NCI-H774 (cell line): ENCODE measurements at places on chromosomes 5 and 9.
A peak's percentile ranks its signal among the peaks of the same experiment; 100 is the strongest.

- DNase-seq = no peak
These were observed 154.1 kb downstream of the FAM114A2 start for GRCh38 chr5:153884612-153884957.

DNA sequence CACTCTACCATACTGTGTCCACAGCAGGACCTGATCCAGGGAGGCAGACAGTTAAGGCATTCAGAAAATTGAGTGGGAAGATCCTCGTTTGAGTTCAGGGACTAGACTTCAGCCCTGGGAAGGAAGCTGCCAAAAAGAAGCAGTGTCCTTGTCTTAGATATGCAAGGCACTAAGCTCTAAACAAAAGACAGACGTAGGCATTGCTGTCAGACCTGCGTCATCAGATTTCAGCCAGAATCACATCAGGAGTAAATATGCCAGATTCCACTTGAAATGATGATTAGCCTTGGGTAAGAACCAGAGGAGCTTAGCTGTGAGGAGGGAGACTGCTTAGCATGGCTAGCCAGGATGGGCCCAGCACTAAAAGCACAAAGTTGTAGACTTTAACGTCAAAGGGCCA is 56.7 kb downstream of the MAMDC2 start:
- no peak for DNase-seq

DNA sequence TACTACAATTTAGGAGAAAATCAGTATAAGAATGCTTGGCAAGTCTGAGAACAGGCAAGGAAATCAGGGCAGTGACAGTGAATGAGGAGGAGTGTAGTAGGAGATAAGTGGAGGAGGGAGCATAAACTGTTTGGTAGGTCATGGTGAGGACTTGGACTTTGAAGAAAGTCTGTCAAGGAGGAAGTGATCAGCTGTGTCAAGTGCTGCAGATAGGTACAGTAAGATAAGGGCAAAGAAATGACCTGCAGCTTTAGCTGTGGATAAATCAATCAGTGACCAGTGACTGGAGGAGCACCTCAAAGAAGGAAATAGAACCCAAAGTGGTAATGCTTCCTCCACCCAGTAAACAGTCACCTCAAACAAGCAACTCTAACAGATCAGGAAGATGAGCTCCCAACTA is 106.3 kb downstream of the RAPGEF6 start:
- DNase-seq = no peak

- DNase-seq = no peak
These were observed 1522.9 kb upstream of the WWC1 start for GRCh38 chr5:166768536-166768935.

GRCh38 chr9:37574241-37574721 is 1.9 kb downstream of the FBXO10 start:
- DNase-seq = no peak

- DNase-seq = no peak
These were observed 47.9 kb upstream of the CTSL start for GRCh38 chr9:87677776-87678587.

DNA sequence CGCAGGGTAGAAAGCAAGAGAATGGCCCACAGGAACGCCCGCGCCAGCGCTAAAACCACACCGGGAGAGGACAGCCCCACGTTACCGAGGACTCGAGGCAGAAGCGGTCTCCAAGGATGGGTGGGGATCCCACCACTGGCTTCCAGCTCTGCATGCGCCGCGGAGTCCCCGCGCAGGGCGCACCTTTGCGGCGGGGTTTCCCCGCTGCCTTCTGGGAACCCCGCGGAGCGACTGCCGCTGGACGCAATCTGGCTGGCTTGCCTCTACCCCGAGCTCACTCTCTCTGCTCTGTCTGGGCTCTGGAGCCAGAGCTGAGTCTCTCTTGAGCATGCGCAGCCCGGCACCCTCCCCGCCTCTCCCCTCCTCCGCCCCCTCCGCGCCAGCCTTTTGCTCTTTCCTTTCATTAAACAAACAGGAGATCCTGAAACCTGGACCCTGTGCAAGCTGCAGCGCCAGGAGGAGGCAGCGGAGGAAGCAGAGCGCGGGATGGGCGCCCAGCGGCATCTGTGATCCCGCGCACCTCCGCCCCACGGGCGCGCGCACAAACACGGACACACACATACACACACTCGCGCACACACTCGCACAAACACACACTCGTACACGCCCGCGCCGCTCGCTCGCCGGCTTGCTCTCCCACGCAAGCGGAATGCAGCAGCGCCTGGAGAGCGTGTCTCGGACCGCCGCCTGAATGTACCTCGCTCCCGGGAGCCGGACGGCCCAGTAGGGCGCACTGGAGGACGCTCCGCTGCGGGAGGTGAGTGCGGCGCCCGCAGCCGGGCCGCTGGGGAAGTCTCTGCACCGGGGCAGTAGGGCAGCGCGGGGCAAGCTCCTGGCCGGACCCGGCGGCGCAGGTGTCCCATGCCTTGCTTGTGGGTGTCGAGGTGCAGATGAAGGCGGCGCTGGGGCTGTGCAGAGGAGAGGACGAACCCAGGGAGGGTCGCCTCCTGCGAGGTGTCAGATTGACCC is at the start of gene PLPPR1:
TSS of gene PLPPR1 (plus strand) at position 382 of the 969 bp plus-strand sequence.
- DNase-seq = peak; percentile 87

DNA sequence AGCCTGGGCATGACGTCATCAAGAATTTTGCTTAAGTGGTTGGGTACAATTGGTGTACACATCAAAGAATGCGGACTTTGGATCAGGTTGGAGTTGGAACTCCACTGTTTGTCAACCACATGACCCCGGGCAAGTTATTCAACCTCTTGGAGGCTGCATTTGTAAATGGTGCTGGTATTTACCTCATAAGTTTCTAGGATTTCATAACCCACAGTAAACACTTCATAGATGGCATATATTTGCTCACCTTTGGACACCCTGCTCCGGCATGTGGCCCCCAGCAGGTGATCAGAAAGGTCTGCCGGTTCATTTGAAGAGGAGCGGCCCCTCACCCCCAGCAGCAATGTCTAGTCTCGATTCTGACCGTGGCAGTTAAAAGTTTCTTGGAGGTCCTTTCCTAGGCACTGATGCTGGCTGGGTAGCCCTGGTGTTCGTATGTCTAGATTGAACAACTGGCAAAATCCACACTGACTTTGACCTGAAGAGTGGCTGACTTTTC is 60.6 kb downstream of the IL6ST start:
- DNase-seq = no peak

DNA sequence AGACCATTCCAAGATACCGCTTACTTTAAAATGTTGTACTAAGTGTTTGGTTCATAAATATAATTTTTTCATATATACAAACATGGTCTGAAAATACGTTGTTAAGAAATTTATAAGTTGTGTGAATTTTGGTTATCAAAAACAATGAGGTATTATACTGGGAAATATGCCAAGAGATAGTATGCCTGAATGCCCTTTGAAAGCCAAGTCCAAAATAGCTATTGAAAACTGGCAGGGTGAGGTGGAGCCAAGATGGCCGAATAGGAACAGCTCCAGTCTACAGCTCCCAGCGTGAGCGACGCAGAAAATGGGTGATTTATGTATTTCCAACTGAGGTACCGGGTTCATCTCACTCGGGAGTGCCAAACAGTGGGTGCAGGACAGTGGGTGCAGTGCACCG is 533.5 kb downstream of the ZNF608 start:
- no peak for DNase-seq

GRCh38 chr9:122991370-122991830 is 42.1 kb upstream of the GPR21 start:
- DNase-seq = peak; percentile 32

DNA sequence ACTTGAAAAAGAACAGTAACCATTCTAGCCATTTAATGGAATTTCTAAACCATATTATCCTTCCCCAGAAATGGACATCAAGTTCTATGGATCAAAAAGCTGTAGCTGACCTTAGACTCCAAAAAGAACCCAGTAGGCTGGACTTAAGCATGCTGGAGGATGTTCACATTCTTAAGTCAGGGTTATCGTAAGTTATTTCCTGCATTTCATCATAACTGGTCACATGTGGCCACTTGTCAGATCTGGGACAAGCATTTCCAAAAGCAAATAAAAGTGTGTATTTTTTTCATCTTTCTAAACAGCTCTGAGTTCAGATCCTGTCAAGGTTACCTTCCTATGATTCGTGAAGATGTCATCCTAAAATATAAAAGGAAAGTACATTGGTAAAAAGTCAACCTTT is 274.5 kb upstream of the PTGER4 start:
- DNase-seq = no peak

DNA sequence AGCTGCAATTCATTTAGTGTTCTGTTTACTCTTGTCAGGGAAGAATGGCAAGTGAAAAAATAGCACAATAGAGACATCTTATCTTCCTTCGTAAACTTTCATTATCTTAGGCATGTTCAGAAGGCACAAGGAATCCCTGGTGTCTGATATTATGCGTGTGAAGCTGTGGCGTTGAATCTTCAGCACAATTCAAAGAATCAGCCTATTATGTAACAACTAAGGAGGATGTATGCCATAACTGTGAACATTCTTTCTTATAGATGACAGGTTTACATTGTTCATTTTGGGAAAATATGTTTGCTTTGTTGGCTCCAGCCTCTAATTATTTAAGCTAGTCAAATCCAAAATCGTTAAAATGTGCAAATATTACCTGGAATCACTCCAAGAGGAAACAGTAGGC is 446.1 kb downstream of the ANXA1 start:
- no peak for DNase-seq

GRCh38 chr5:128441165-128441564 is 96.9 kb downstream of the FBN2 start:
- DNase-seq = no peak

- DNase-seq = no peak
These were observed 57.4 kb upstream of the NOTCH1 start for GRCh38 chr9:136603216-136603615.
